ENCODE measurements at places on chromosomes 7 and 10.

DNA sequence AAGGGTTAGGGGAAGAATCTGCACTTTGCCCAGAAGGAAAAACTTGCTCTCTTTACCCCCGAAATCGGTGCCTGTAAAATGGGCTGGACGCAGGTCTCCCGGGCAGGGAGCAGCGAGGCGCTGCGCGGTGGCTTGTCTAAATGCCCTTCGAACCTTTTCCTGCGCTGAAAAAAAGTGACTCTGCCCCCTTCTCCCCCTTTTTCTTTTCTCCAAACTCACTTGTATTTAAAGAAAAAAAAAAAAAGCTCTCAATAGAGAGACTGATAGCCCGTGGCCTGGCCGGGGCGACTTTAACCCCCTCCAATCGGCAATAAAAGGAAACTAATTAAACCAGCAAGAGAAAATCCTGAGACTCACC, 286 bp downstream of the SP8 start:
- no peak for DNase-seq

DNA sequence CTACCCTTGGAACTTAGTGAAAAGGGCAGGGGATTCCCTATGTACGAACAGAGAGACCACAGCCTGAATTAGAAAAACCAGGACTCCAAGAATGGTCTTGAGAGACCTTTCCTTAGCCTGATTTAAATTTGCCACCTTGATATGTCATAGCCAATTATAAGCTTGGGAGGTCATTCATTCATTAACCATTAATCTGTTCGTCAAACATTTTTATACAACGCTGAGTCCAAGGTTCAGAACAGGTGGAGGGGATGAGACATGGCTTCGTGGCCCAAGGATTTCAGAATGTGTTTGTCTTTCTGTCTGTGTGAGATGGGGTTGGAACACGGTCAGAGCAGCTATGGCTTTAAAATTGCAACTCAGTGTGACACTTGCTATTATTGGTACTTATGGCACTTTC, 158.0 kb downstream of the PAXIP1 start:
- no peak for DNase-seq

DNA sequence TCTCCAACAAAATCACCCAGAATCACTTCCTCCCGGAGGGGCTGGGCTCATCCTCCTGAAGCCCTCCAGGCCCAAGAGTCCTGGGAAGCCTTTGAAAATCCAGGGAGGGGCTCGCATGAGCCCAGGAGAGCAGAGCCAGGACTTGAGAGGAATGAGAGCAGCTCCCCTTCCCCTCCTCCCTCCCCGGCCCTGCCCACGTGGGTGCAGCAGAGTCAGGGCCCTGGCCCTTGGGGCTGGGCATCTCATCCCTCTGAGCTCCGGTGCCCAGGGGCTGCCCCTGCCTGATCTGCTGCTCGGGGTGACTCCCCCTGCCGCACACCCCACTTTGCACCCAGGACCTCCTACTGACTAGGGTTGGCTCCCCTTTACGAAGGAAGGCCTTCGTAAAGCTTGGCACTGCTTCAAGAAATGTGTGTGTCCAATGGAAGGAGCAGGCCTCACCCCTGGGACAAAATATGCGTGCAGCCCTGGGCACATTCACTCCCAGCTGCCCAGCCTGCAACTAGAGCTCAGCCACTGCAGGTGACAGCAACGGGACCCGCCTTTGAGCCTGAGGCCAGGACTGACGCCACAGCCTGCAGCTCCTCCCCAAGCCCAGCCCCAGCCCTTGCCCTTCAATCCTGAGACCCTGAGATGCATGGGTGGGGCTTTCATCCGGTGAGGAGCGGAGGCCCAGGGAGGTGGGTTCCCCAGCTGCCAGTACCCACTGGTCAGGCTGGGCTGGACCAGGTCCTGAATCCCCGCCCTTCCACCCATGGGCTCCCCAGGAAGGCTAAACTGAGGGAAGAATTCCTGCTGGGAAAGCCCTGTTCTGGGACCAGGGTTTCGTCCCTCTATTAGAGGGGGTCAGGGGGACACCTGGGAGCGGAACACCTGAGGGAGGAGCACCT, 21.8 kb downstream of the PWWP2B start:
- DNase-seq, result no peak

DNA sequence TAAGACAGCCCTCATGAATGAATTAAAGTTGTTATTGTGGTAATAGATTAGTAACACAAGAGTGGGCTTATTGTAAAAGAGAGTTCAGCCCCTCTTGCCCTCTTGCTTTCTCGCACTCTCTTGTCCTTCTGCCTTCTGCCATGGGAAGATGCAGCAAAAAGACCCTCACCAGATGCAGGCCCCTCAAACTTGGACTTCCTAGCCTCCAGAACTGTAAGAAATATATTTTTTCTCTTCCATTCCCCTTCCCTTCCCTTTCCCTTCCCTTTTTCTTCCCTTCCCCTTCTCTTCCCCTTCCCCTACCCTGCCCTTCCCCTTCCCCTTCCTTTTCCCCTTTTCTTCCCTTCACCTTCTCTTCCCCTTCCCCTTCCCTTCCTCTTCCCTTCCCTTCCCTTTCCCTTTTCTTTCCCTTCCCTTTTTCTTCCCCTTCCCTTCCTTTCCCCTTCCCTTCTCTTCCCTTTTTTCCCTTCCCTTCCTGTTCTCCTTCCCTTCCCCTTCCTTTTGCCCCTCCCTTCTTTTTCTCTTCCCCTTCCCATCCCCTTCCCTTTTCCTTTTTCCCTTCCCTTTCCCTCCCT, 55.6 kb upstream of the TMEM248 start:
- DNase-seq, result no peak

DNA sequence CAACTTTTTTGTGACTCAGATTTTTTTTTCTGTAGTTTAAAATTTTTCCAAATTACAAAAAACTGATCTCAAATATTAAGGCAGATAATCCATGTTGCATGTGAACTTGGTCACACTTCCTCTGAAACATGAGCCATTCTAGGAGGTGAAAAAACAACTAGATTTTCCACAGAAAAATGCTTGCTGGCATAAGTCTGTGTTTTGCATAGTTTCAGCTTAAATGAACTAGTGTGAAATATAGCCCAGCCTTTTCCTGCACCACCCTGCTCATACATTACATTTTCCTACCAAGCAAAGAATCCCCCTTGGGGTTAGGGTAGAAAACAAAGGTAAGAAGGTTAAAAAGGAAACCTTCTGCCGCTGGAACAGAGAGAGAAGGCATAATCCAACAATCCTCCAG, 48.2 kb downstream of the SLC25A13 start:
- DNase-seq, result no peak

- no peak for DNase-seq
These were observed 48.5 kb downstream of the CALD1 start for GRCh38 chr7:134827889-134828288.

DNA sequence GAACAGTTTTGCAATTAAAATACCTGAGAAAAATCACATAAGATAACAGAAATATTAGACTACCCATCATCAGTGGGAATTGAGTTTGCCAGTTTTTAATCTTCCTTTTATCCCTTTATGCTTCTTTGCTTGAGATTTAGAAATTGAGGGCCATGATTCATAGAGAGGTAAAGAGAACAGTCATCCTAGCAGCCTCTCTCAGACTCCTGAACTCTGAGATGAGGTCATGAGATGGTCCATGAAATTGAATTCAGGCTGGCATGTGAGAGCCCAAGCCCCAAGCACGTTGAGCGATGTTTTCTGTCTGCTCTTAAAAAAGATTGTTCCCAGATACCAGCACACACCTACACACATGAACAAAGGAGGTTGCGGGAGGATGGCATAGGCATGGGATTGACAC, 91.1 kb downstream of the CREB5 start:
- DNase-seq, result no peak

DNA sequence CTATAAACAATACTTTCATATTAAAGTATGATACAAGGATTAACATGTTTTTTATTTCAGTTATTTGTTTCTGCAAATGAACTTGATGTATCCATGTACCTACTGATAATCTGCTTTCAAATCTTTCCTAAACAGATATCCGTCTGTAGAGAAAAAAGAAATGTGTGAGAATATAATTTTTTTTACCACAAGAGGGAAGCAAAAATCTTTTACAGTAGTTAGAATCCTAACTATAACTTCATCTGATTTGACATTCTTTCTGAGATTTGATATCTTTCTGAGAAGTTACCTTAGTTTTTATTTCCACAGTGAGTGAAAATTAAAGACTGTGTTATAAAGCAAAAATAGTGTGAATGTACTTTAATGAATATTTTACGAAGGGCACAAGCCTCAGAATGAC, 203.9 kb upstream of the PCLO start:
- no peak for DNase-seq

GRCh38 chr7:96135241-96135640, 186.7 kb downstream of the SLC25A13 start:
- DNase-seq, result no peak

DNA sequence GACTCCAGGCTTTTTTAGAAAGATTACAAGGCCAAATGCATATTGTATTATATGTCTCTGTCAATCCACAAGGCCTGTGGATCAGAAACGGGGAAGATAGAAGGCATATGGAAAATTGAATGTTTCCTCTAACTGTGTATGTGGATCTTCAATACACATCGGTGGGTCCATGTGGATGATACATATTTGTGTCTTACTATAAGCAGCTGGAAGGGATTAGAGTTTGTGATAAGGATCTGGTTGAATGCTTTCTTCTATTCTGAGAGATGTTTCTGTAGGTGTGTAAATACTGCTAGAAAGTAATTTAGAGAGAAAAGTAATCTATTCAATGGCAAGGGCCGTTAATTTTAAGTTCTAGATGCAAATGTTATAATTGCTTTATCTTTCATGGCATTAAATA, 137.8 kb upstream of the AKR1E2 start:
- DNase-seq, result no peak

DNA sequence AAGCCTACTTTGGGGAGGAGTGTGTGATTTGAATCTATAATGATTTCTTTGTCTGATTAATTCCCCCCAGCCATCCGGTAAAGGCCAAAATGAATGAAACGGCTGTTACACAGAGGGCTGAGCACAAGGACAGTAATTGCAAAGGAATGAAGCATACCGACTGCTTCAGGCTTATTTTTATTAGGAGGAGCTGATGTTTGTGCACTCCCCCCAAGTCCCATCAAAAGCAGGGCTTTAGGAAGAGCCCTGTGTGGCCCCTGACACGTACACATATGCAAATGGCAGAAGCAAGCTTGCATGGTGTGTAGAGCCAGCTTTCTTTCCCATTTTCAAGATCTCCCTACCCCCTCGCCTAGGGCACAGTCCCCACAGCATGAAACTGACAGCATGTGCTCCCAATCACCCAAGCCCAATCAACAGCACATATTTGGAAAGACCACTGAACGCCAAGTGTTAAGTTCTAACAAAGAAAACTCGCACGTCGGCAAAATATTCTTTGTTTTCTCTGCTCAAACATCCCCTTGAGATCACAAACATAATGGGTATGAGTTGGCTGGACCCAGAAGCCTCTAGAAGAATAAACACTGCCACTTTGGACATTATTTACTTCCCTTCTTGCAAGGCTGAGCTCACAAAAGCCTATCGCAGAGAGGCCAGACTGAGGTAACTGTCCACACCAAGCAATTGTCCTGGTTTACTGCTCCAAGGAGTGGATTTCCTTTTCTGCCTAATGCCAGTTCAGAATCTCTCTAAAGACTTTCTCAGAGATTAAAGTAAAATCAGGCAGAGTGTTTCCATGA, 143.0 kb downstream of the CUBN start:
- no peak for DNase-seq

DNA sequence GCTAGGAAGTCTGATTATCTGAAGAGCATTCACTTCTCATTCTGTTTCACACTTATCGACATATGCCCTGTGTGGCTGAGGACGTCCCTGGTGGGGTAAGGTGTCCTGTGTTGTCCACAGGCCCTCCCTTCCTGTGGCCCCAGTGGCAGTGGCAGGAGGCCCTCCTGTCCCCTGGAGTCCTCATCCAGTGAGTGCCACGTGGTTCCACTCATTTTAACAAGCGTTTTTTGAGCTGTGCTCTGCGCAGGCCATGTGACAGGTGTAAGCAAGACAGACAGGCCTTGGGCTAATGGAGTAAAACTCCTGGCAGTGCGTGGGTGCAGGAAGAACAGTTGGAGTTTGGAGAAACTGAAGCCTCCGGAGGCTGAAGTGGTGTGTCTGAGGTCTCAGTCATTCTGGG, 39.3 kb upstream of the PPIF start:
- DNase-seq, result no peak

DNA sequence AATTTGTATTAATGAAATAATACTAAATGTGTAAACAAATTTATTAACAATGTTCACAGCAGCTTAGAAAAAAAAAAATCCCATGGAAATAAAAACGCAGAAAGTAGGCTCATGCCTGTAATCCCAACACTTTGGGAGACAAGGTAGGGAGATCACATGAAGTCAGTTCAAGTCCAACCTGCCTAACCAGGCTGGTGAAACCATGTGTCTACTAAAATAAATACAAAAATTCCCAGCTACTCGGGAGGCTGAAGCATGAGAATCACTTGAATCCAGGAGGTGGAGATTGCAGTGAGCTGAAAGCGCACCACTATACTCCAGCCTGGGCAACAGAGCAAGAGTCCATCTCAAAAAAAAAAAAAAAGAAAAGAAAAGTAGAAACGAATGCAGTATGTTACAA, 36.2 kb downstream of the LARP4B start:
- DNase-seq, result no peak

GRCh38 chr10:49505076-49505475, 33.8 kb downstream of the ERCC6 start:
- DNase-seq, result no peak

GRCh38 chr10:47182934-47183703, 116.9 kb upstream of the GDF10 start:
- DNase-seq, result no peak

GRCh38 chr10:70889291-70889690, 926 bp upstream of the PCBD1 start:
- no peak for DNase-seq

DNA sequence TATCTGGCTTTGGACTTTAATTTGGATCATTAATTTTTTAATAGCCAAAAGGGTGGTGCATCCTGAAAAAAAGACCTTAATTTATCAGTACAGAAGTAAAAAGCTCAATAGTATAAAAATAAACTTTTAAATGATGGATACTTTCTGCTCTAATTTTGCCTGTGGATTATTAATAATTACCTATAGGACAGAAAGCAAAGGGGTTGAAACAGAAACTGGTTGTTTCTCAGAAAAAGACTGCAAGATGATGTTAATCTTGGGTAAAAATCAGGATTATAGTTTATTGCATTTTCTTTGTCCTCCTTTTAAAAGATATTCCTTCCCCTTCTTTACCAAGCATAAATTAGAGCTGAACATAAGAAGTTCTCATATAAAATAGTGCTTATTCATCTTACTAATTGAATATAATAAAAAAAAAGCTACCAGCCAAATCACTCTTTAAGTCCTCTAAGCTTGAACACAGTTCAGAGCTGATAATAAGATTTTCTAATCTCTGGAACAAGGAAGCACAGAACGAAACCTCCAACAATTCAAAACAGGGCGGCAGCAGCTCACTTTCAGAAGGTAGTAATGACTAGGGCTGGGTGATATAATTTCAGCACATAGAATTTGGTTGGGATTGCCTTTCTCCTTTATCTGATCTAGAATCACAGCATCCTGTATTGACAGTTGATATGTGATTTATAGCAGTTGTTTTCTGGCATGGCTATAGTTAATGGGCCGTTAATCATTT, 8.1 kb upstream of the GPR85 start:
- DNase-seq, result no peak

- DNase-seq, result no peak
These were observed 48.5 kb downstream of the MALRD1 start for GRCh38 chr10:19097151-19097550.

GRCh38 chr10:44715136-44715535, 196.0 kb upstream of the TMEM72 start:
- DNase-seq, result no peak
